Astrocyte of the hippocampus (primary cell): ENCODE measurements at places on chromosomes 3 and 15.
A peak's percentile ranks its signal among the peaks of the same experiment; 100 is the strongest.

- DNase-seq, result no peak
These were observed 70.3 kb upstream of the SOX14 start for GRCh38 chr3:137693791-137694190.

DNA sequence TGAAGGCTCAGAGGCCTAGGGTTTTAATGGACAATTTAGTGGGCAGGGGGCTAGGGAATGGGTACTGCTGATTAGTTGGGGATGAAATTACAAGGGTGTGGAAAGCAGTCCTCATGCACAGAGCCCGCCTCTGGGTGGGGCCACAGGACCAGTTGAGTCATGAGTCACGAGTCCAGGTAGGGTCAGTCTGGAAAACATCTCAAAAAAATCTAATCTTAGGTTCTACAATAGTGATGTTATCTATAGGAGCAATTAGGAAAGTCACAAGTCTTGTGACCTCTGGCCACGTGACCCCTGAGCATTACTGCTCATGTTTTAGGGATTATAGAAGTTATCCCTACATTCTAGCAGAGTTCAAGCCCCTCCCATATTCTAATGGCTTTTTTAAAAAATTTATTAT, 18.6 kb upstream of the IREB2 start:
- no peak for DNase-seq

DNA sequence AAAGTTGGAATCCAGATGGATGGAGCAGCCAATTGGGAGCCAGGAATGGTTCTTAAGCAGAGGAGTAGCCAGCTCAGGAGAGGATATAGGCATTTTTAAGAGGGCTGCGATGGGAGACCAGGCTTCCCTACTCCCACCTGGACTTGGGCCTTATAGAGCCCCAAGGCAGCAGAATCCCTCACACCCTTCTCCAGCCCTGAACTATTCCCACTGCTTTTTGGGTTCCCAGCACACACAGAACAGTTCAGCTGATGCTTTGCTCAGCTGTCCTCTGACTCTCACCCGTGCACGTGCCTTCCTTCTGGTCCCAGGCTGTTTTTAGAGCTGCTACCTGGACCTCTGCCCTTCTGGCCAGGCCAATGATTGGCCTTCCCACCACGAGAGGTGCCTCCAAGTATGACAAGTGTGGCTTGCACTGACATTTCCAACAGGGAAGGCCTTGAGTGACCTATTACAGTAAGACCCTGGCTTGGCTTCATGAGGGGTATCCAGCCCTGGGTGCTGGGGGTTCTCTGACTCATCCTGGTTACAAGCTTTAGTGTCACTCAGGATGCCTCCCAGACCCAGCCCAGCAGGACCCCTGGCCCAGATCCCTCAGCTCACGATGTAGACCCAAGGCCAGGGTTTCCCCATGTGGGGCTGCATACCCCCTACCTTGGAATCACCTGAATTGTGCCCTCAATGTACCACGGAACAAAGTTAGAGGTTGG, 25.2 kb downstream of the NOX5 start:
- DNase-seq, result no peak

DNA sequence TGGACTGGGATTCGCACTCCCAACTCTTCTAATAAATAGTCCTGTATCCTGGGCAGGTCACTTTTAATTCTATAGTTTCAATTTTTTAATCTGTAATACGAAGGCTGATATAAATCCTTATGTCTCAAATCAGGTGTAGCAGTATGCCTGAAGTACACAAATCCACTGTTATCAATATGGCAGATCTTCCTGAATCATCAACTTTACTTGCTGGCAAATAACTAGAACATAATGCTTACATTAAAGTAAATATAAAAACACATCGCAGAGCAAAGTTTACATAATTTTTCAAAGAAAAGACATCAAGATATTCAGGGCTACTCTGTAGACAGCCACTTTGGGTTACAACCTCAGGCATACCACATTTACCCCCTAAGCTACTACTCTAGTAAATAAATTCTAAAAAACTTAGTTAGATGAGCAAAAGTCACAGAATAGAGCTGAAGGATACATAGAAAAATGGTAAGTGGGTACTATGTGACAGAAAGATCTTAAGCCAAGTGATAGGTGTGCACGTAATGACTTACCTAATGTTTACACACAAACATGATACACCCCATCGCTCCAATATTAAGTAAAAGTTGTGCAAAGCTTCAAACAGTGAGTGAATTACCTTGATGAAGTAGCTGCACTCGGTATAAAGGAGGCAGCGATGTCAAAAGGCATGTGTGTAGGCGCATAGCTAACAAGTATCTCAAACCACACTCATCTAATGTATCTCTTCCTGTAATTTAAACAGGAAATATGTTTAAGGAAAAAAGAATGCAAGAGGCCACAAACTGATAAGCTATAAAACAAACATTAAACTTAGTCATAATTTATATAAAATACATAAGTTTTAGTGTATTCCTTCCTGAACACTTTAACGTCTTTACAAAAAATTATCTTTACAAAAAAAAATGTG, 127.9 kb downstream of the DMXL2 start:
- no peak for DNase-seq

DNA sequence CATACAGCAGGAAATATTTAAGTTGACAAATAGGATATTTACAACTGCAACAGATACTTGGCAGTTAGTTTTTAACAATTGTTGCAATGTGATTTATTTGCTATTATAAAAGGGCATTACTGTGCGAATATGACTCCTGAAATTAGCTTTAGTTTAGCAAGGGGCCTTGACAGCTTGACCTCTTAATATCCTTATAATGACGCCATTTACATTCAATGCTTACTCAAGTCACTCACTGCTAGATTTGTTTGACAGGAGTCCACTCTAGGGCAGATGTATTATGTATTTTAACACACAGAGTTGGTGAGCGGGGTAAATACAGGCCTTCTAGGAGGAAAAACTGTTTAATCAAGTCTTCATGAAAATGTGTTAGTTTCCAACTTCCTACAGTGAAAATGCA, 58.1 kb upstream of the C15orf61 start:
- DNase-seq, result no peak

DNA sequence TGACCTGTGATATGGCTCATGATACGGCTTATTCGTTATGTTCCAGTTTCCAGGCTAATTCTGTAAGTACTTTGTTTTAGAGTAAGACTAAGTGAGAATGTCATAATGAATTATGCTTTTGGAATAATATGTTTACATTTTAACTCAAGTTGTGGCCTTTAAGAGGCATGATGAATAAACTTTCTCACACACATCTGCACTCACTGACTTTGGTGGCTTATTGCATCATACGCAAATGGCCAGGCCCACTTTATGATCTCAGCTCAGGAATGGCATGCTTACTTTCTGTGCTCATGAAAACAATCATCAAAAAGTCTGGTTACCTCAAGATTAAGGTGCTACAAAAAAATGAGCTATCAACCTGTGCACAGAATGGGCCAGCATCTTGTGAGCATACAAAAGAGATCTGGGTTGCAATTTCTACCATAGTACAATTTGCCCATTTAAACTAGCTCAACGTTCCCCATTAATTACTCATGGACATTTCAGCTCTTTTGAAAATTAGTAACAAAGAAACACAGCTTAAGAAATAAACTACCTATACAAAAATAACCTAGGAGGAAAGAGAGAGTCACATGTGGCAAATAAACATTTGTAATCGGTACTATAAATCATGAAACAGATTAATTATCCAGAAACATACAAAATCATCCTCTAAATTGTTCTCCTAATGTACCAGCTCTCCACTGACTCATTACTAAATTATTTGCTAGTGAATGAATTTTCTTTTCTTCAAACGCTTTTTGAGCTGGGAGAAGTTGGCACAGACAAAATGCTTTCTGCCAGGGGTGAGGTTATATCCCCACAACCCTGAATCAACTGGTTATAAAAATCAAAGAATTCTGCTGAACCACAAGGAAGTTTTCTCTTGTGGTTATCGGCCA, 439.0 kb upstream of the ADAMTS9 start:
- DNase-seq, result peak; percentile 89

GRCh38 chr3:11154036-11154952, at the start of gene HRH1:
Gene HRH1, plus strand, starts transcription at chr3:11154493. Its CDS starts 104,545 bp downstream, at chr3:11259038.
- peak; percentile 71 for DNase-seq
